ENCODE measurements at places on chromosomes 3 and 15.

GRCh38 chr3:7536510-7536909 lies 675.6 kb downstream of the GRM7 start:
- DNase-seq = no peak

DNA sequence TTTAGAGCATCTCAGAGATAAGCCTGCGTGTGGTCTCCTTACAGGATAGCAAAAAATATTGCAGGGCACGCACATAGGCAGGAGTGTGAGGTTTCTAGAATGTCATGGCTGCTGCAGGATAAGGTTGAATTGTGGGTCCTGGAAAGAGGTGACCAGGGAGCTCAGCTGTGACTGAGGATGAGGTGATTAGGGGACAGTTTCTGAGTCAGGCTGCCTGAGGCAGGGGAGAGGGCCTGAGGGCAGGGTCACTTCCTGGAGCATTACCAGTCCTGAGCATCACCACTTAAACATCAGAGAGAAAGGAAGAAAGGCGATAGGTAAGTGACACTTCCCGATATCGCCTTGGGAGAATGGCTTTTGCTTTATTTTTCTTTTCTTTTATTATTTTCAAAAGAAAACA lies 813.8 kb downstream of the TUSC7 start:
- DNase-seq = no peak

- no peak for DNase-seq
Measured at GRCh38 chr3:126464997-126465396, 10.7 kb downstream of the ZXDC start.

GRCh38 chr15:46111730-46112129 lies 476.9 kb downstream of the SQOR start:
- no peak for DNase-seq

- DNase-seq = no peak
Measured at GRCh38 chr3:49500732-49501609, 30.9 kb downstream of the DAG1 start.

- no peak for DNase-seq
Measured at GRCh38 chr3:111303760-111304159, 232.1 kb downstream of the NECTIN3 start.

GRCh38 chr15:91435113-91435512 lies 335.1 kb downstream of the SV2B start:
- no peak for DNase-seq

- no peak for DNase-seq
Measured at GRCh38 chr3:57974796-57975388, 33.3 kb upstream of the FLNB start.

DNA sequence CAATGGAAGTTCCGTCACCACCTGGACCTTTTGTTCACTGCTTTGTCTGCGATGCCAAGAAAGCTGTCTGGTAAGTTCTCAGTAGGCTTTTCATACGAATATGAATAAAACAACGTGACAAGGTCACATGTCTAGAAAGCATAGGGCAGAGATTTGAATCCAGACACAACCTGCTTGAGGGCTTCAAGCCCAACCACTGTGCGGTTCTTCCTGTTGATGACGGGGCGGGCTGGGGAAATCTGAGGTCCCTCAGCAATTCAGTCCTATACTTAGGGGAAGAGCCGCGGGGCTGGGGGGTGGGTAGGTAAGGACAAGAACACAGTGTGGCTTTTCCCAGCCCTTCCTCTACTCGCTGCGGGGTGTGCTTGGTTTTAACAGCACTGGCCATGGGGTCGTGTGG lies 32.4 kb upstream of the SMAD3 start:
- no peak for DNase-seq

GRCh38 chr3:65597952-65598413 lies 440.7 kb downstream of the MAGI1 start:
- DNase-seq = no peak

GRCh38 chr3:169022457-169022856 lies 641.1 kb downstream of the MECOM start:
- no peak for DNase-seq

DNA sequence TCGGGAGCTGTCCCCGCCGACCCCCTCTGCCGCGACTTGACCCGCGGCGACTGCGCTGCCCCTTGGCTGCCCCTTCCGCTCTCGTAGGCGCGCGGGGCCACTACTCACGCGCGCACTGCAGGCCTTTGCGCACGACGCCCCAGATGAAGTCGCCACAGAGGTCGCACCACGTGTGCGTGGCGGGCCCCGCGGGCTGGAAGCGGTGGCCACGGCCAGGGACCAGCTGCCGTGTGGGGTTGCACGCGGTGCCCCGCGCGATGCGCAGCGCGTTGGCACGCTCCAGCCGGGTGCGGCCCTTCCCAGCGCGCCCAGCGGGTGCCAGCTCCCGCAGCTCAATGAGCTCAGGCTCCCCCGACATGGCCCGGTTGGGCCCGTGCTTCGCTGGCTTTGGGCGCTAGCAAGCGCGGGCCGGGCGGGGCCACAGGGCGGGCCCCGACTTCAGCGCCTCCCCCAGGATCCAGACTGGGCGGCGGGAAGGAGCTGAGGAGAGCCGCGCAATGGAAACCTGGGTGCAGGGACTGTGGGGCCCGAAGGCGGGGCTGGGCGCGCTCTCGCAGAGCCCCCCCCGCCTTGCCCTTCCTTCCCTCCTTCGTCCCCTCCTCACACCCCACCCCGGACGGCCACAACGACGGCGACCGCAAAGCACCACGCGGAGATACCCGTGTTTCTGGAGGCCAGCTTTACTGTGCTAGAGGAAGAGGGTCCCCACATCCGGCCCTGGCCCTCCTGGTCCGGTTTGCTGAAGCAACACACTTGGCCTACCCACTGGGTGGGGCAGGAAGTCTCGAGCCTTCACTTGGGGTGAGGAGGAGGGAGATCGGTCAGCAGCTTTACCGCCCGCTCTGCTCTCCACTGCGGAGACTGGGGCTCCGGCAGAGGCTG lies at the start of gene RASSF1:
TSS of gene RASSF1 (minus strand) at position 389 of the 882 bp plus-strand sequence. CDS start at position 358, 31 bp downstream.
- DNase-seq = no peak

DNA sequence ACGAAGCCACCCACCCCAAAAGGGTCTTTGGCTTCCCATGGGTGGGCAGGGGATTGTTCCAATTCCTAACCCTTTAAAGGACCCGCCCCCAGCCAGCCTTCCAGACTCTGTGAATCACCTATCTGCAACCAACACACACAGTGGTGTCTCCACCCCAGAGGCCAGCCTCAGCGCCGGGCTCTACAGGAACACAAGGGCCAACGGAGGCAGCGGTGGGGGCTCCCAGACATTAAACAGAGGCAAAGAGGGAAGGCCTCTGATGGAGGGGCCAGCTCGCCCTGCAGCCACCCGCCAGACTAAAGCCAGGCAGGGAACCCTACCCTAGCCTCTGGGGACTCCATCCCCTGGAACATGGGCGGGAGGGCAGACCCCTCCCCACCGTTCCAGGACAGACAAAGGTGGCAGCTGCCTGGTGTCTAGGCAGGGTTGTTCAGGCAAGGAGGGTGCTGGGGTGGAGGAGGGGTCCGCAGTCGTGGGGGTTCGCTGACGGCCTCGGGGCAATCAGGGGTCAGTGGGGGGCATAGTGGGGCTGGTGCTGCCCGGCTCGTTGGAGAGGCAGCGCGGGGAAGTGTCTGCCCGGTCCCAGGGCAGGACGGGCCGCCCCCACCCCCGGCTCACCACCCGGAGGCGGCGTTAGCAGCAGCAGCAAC lies 448 bp downstream of the SHISA5 start:
- no peak for DNase-seq

- no peak for DNase-seq
Measured at GRCh38 chr3:146269271-146269670, 18.4 kb upstream of the PLSCR4 start.

GRCh38 chr3:11878837-11879236 lies 32.2 kb upstream of the TAMM41 start:
- no peak for DNase-seq

DNA sequence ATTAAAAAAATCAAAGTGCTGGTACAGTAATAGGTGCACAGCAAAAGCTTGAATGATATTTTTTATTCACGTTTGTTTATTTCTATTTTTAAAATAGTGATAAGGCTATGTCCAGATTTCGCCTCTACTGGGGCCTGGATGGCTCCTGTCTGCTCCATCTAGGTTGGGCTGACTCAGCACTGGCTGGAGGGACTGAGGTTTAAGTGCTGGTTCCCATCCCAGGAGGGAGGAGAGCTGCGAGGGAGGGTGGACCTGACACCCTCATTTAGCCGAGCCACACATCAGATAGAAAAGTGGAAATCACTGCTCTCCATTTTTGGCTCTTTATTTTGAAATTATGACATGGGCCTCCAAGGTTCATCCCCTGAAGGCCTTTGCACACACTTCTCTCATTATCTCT lies 95.4 kb upstream of the AGBL1 start:
- DNase-seq = no peak

- no peak for DNase-seq
Measured at GRCh38 chr3:160707187-160707794, 30.3 kb downstream of the ARL14 start.

- DNase-seq = no peak
Measured at GRCh38 chr15:57340682-57341259, 35.5 kb upstream of the CGNL1 start.

GRCh38 chr15:85026304-85027032 lies 44.8 kb downstream of the PDE8A start:
- no peak for DNase-seq

- DNase-seq = peak; percentile 72
Measured at GRCh38 chr3:14947100-14947885, at the start of gene NR2C2. TSS of gene NR2C2 (plus strand) at chr3:14947583. CDS start at chr3:15003915, 56,332 bp downstream.

DNA sequence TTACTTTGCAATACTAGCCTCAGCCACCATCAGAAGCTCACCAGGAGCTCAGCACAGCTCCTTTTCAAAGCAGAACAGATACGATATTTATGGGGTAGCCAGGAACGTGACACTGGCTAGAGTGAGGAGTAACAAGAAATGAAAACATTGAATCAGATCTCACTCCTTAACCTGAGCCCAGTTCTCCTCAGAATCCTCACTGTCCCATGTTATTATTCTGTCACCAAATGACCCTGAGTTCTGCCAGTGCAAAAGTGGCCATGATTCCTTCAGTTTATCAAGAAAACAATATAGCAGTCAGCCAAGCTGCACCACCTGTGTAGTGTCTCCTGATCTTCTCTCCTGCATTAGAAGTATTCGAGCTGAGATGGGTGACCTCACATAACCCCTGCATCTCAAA lies 956.7 kb downstream of the TUSC7 start:
- no peak for DNase-seq

DNA sequence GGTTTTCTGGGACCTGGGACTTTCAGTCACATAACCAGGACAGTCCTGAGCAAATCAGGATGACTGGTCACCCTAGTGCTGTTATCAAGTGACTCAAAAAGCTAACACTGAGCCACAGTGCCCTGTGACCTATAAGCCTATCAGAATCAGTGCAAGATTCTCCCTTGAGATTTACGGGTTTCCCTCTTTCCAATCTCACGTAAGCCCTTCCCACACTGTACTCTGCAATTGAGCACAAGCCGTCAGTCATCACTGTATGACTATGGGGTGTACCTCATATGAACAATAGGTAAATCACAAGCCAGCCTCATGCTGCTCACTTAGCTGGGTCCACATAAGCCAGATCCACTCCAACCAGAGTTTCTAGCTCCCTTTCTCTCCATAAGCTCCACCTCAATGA lies 21.0 kb upstream of the CLDN18 start:
- DNase-seq = no peak

DNA sequence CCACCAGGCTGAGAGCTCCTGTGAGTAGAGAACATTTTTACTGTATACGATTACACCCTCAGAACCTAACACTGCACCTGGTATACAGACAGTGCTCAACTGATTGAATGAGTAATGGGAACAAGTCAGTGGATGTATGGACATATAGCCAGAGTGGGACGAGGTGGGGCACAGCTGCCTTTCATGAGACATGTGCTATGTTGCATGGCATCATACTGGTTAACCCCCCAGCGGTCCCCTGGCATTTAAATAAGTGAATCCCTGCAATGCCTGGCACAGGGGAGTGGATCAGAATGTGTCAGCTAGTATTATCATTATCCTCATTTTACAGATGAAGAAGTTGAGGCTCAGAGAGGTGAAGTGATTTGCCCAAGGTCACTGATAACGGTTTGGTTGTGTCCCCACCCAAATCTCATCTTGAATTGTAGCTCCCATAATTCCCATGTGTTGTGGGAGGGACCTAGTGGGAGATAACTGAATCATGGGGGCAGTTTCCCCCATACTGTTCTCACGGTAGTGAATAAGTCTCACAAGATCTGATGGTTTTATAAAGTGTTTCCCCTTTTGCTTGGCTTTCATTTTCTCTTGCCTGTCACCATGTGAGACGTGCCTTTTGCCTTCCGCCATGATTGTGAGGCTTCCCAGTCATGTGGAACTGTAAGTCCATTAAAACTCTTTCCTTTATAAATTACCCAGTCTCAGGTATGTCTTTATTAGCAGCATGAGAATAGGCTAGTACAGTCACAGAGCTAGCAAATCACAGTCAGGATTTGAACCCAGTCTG lies 56.0 kb upstream of the ATP2B2 start:
- no peak for DNase-seq

DNA sequence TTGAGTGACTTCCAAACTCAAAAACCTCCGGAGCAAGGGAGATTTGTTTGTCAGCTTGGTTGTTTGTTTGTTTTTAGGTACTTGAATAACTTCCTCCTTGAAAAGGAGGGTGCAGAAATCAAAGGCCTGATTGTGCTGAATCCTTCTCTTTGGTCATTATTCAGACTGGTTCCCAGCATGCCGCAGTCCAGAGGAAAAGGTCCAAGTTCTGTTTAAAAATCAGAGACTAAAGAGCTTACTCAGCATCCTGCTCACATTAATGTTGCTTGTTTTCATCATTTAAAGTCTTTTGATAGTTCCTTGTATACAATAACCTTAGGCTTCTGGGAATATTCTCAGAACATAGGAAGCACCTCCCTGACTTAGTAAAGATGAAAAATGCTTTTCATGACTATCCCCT lies 982 bp upstream of the SCG3 start:
- no peak for DNase-seq

- DNase-seq = no peak
Measured at GRCh38 chr3:55661571-55661970, 174.5 kb upstream of the WNT5A start.

Data from stimulated activated CD4-positive, alpha-beta T cell treated with anti-CD3 and anti-CD28 coated beads, Interleukin-15, amount 100 ng/mL, for 48 hours (primary cell).